Body of pancreas (tissue), 4 donors: ENCODE measurements at places on chromosomes 2 and 18.

- no peak for DNase-seq
Observed at GRCh38 chr2:70690846-70691245, 77.2 kb downstream of the ADD2 start.

DNA sequence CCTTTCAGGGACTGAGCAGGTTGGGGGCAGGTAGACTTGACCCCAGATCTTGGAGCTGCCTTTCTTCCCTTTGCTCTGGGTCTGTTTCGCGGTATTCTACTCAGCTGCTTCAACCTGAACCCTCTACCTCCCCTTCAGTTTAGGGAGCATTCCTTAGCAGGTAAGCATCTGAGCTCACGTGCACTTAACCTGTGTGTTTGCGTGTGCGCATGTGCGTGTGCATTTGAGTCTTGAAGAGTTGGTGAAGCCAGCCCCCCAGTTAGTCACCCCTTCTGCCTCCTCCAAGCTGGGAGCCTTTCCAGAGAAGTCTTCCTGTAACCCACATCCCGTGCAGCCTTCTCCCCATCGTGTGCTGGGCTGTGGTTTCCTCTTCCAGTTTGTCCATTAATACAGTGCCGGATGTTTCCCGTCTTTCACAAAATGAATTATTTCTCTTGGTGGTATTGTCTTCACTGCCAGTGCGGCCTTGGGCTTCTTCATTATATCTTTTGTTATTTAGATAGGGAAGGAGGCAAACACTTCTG lies 33.2 kb downstream of the B3GNT2 start:
- DNase-seq = no peak

DNA sequence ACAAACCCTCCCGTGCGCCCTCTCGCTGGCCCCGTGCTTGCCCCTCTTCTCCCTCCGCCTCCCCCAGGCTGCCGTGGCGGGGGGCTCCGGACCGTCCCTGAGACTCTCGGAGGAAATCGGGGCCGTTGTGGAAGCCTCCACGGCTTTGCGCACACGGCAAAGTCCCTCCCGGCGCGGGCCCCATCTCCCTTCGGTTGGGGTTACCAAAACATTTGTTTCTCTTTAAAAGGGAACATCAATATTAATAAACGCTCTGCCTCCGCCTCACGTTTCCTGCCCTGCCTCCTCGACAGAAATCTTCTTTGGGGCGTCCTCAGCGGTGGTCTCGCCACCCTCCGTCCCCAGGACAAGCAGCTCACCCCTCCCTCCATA lies 3.8 kb downstream of the PAX3 start:
- DNase-seq = no peak

- DNase-seq = no peak
Observed at GRCh38 chr18:25113566-25113965, 238.4 kb downstream of the ZNF521 start.

DNA sequence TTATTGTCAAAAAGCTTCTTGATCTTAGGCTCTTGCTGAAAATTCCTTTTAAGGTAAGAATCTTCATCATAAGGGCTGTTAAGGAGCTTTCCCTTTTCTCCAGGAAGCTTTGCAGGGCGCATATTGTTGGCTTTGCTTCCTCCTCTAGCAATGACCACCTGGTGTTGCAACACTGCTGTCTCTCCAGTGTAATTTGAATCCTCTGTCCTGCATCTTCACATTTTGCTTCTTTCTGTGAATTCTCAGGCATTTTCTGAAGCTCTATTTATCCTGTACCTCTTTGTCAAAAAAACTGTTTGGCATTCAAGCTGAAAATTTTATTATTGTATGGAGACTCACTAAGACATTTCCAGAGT lies 533.1 kb upstream of the CHAC2 start:
- DNase-seq = peak; percentile 24

DNA sequence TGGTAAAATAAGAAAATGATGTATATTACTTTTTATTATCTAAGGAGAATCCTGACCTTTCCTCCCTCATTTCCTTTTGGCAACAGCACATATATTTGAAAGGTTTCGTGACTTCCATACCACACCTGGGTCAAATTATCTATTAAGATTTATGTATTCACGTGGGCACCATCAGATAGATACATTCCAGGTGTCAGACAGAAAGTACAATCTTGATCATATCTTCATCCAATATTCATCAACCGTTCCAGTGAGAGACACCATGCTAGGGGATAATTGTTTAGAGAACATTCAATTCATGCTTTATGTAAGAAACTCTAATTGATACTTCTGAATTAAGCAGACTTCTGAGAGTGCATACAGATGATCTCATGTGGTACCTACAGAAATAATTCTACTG lies 73.7 kb downstream of the SCN9A start:
- no peak for DNase-seq

- no peak for DNase-seq
Observed at GRCh38 chr18:42901161-42901560, 214.3 kb downstream of the RIT2 start.

DNA sequence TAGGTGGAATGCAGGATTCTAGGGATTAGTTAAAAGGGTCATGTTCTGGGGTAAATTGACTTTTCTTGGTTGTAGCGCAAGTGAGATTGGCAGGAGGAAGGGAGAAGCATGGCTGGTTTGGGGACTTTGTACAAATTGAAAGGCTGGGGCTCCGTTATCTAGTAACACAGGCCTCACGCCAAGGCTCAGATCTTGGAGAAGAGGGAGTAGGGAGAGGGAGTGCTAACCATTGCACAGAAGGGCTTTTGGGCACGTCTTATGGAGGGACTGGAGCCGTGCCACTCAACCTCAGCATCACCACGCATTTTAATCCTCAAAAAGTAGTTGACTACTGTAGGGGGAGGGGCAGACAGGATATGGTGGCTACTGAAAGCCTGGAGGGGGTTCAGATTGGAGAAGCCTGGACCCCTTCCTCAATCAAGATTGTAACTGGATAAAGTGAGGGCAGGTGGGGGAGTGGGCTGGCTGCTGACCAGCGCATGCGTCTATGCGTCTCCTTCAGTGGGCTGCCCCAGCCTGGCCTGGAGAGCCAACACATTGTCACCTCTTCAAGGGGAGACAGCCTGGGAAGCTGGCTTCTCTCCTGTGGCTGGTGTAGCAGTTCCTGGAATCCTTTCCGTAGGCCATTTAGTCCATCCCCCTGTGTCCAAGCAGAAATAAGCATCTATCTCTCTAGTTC lies 14.3 kb downstream of the IGFBP5 start:
- no peak for DNase-seq

DNA sequence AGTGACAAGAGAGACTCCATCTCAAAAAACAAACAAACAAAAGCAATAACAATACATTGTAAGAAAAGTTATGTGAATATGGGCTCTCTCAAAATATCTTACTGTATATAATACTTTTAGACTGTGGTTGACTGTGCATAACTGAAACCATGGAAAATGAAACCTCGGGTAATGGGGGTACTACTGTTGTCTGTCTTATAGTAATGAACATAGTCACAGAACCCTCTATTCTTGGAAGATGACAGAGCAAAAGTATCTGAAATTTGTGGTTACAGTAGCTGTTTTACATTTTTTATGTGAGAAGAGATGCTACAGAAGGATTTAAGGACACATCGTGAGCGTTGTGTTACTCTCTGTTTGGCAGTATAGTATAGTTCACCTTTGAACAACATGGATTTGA lies 60.5 kb downstream of the MAP4K4 start:
- DNase-seq = no peak

DNA sequence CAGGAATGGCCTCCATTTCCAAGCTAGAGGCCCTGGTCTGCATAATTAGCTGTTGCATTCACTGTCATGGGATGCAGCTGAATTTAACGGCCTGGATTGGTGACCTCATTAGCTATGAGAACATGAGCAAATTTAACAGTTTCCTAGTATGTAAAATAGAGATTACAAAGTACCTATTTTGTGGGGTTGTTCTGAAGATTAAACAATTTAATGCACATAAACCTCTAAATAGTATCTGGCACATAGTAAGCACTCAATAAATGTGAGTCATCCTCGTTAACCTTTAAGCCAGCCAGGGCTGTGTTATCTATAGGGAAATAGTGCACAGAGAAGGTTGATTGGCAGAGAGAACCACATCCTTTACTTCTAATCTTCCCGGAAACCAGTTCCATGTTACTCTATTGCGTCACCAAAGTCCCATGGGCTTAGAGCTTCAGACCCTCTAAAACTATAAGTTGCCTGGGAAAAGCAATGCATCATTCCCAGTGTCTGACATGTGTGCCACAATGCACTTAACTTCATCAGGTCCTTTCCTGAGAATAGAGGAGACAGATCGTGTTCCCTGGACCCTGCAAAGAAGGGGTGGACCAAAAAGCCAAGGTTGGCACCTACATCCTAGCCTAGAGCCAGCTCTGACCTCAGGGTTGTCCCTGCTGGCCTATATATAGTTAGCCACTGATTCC lies 196.5 kb downstream of the LNPK start:
- DNase-seq = no peak

GRCh38 chr18:55900380-55900779 lies 312.4 kb upstream of the TCF4 start:
- no peak for DNase-seq

- no peak for DNase-seq
Observed at GRCh38 chr2:100789361-100789760, 30.6 kb upstream of the NPAS2 start.

GRCh38 chr2:106195981-106196380 lies 1.9 kb upstream of the UXS1 start:
- no peak for DNase-seq

DNA sequence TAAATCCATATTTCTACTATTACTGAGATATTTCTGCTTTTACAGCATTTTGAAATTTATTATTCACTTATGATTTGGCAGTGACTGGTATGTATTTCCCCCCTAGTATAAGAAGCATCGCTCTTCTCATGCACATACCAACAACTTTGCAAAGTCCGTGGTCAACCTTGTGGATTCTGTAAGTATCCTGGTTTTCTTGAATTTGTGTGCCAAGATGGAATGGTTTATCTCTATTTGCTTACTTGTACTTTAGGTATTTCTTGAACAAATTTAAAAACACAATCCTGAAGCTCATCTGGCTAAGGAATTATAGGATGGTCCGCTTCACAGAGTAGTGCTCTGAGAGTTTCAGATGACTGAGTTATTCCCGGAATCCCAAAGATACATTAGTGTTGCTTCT lies 85.0 kb upstream of the FAM237A start:
- no peak for DNase-seq

DNA sequence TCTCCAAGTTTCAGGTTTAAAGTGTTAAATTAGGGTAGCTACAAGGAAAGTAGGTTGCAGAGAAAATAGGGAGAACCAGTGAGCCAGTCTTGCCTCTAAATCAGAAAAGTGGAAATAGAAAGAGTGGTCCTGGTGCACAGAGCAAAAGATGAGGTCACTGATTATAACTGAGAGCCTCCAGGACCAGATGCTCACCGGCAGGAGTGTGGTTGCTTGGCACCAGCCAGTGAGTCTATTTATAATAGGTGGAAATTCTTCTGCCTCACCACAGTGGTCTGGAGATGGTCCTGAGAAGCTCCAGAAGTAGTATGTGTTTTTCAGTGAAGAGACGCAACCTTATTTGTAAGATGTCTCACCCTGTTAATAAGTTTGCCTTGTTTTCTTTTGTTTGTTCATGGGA lies 373.9 kb upstream of the KCNJ3 start:
- no peak for DNase-seq

DNA sequence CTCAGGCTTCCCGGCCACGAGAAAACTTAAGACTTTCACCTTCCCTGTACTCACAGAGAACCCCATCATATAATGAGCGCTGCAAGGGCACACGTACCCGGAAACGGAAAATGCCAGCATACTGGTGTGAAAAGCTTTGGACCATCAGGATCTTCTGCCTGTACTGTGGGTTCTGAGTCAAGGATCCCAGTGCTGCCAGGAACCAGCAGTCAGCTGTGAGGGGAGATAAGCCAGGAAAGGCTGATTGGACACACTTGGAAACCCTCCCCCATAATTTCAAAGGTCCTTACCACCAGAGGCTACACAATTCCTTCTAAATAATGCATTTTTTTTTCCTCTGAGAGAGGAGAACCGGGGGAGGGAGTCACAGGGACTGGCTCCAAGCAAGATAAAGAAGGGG lies 31.4 kb downstream of the CAPN13 start:
- DNase-seq = no peak

GRCh38 chr2:172972005-172972619 lies 103.5 kb upstream of the MAP3K20 start:
- peak; percentile 40 for DNase-seq

DNA sequence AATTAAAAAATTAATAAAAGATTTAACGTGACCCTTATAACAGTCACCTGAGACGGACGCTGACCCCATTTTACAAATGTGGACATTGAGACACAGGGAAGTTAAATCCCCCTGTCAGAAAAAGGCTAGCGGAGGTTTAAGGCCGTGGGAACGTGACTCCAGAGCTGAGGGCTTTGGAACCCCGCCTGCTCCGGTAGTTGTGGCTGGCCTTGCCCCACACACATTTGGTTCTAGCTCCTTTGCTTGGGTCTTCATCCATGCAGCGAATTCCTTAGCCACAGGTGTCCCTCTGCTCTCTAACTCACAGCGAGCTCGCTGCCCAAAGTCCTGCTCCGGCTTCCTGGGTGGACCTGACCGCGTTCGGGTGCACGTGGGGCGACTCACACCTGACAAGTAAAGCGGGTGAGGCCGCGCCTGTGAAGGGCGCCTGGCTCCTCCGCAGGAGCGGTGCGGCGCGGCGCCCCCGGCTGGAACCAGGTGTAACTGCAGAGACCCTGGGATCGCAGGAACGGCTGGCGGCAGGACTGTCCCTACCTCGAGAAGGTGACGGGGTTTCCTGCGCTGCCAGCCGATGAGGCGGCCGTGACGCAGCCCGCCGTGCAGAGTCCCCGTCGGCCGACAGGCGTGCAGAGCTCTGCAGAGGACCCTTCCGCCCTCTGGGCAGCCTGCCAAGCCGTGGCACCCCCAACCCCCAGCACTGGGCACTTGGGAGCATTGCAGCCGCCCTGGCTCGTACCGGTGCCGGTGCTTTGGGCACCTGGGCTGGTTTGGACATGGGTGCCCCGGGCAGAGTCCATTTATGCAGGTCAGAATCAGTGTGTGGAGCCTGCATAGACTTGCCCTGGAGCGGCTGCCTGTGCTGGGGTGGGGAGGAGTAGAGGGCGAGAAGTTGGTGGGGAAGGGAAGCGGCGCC lies 2.4 kb upstream of the PROC start:
- peak; percentile 89 for DNase-seq

DNA sequence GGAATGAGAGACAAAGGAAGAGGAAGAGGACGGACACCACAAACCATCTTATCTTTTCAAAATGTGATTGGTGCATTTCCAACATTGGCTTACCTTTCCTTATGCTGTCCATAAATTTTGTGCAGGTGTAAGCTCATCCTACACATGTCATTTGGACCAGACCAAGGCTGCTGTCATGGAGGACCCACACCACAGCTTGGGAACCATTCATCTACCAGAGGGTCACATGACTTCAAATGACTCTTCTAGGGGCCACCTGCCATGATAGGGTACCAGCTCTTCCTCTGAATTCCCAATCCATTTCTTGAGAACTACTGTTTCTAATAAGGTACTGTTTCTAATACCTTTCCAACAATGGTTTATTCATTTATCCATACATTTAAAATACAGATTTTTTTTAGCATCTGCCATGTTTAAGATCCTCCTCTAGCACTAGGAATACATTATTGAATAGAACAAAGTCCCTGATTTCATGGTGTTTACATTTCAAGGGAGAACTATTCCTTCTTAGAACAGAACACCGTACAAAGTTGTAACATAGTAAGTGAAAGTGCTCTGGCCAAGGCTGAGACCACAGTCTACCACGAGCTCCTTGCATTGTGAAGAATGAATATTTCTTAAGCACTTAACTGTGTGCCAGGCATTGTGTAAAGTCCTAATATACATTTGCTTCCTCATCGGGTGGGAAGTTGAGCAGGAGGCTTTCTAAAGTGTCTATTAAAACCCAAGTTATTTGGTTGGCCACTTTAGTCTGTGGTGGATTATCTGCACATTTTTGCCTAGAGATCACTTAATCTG lies 246.1 kb upstream of the FN1 start:
- DNase-seq = no peak

- no peak for DNase-seq
Observed at GRCh38 chr2:232454630-232455029, 1.3 kb upstream of the ALPI start.
